Jurkat, Clone E6-1 (cell line): ENCODE measurements at places on chromosomes 12 and 14.

- no peak for DNase-seq
These were observed 332.5 kb downstream of the CCER1 start for GRCh38 chr12:90622431-90622830.

DNA sequence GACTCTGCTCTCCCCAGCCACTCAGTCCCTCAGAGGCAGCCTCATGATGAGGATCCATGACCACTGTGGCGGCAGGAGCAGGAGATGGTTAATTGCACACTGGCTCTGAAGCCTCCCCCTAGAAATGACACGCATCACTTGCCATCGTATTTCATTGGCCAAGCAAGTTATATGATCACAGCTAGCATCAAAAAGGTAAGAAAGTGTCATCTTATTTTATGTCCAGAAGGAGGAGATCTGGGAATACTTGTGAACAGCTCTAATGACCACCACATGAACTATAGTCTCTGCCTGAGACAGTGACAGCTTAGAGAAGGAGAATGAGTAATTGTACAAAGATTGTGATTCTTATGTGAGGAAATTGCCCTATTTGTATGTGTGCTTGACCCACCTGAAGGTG, 363.4 kb downstream of the NUAK1 start:
- DNase-seq = no peak

DNA sequence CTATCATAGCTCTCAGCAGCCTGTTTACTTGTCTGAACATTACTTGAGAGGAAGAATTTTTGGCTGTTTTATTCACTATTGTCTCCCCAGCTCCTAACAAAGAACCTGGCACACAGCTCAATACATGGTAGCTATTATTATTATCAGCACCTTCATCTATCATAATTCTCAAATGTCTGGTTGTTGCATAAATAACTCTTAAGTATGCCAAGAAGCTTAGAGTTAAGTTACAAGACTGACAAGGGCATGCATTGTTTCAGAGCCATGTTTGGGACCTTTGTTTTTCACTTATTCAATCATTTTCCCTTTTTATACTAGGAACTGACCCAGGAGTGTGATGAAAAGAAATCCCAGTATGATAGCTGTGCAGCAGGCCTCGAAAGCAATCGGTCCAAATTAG, 77.5 kb upstream of the ATP2A2 start:
- no peak for DNase-seq

DNA sequence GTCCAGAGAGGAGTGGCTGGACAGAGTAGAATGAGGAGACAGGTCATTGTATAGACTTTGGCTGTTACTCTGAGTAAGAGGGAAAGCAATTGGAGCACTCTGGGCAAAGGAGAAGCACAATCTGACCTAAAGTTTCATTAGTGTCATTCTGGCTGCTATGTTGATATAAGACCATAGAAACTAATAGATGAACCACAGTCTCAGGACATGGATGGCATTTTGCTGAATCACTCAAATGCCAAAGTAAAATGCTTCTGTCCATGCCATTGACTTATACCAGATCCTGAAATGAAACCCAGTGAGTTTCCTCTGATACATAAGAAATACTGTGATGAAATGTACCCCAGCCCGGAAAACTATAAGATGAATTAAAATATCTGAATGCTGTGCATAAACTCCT, 65.8 kb upstream of the COCH start:
- no peak for DNase-seq

- no peak for DNase-seq
These were observed 1.6 kb downstream of the CACNA1C start for GRCh38 chr12:2054091-2055018.

DNA sequence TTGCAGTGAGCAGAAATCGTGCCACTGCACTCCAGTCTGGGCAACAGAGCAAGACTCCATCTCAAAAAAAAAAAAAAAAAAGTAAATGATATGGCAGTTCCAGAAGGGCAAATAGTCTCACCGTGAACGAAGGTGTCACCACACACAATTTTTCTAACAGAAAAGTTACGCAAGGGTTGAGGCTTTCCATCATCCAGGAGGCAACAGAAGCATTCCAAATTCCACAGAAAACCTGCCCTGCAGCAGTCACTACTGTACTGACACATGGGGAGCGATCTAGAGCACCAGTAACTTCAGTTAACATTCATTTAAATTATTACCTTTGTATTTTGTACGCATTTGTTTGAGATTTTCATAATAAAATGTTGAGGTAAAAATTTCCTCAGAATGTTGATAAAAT, 24.8 kb downstream of the TMCC3 start:
- no peak for DNase-seq

DNA sequence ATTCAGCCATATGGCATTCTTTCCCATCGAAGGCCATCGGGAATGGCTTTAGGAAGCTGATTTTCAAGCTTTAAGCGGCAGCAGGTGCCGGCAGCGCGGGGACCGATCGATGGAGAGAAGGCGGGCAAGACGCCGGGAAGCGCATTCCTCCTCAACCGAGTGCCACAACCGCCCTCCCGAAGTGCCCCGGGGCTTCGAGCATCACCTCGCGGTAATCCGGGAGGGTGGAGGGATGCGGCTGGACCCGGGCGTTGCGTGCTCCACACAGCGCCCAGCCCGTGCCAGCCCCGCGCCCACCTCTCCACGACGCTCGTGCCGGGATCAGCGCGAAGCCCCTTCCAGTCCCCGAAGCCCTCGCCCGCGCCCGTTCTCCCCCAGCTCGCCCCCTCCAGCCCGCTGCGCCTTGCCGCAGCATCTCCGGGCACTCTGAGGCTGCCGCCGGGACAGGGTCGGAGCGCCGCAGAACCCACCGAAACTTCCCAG, 3.2 kb downstream of the USP44 start:
- no peak for DNase-seq

DNA sequence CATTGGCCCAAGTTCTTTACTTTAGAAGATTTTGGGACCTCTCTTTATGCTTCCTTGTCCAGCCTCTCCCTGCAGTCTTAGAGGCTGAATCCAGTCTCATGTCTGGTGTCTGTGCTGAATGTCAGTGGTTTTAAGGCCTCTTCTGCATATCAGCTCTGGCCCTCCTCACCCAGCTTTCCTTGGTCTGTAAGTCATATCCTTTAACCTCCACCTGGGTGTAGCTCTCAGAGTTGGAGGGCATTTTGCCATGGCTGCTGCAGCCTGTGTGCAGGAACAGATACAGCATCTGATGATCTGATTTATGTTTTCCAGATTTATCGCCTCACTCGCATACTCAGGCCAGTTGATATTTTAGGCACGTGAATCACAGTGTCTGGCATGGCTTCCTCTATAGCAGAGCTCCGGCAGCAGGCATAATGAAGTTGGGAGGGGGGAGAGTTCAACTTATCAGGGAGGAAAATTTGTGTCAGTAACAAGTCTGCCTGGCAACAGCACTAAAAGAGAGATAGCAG, 335.0 kb downstream of the PCNX1 start:
- no peak for DNase-seq

- no peak for DNase-seq
These were observed 86.8 kb upstream of the ARHGAP5 start for GRCh38 chr14:31990183-31990857.

DNA sequence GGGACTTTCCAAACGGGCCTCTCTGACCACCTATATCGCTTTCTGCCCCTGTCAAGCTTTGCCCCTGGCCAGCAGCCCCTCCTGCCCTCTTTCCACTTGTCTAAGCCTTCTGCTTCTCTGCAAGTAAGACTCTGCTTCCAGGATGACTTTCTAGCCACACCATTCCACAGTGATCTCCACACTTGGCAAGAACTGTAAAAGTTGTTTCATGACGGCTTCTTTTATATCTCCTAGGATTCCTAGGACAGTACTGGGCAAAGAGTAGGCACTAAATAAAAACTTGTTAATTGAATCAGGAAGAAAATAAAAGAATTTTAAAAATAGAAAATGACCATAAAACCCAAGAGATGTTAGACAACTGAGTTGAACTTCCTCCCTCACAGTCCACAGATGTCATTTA, 1.8 kb upstream of the PTPN21 start:
- no peak for DNase-seq

DNA sequence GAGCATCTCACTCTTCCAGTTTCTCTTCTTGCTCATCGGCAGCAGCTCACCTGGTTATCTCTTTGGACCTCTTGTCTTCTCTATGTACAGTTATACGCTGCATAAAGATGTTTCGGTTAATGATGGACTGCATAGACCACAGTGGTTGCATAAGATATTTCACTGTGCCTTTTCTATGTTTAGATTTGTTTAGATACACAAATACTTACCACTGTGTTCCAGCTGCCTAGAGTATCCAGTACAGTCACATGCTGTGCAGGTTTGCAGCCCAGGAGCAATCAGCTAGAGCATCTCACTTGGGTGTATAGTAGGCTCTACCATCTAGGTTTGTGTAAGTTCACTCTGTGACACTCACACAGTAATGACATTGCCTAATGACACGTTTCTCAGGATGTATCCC, 57.6 kb downstream of the FBXL14 start:
- no peak for DNase-seq

GRCh38 chr14:106218174-106218573, 691.8 kb downstream of the TMEM121 start:
- DNase-seq = peak; percentile 92

- DNase-seq = no peak
These were observed 68.5 kb upstream of the LRIG3 start for GRCh38 chr12:58988643-58989344.

DNA sequence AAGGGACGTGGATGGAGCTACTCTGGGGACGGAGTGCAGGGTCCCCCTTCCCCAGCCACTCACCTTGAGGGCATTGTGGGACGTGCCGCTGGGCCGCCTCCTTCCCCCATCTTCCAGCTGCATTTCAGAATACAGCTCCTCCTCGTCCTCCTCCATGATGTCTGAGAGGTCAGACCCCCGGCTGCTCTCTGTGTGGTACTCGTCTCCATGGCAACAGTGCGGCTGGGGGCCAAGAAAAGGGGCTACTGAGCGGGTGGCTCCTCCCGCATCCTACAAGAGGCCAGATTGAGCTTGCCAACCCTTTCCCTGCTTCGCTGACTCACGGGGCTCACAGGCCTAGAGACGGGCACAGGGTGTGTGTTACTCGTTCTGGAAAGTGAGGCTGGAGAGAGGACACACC, 90.4 kb downstream of the PIWIL1 start:
- DNase-seq = no peak

DNA sequence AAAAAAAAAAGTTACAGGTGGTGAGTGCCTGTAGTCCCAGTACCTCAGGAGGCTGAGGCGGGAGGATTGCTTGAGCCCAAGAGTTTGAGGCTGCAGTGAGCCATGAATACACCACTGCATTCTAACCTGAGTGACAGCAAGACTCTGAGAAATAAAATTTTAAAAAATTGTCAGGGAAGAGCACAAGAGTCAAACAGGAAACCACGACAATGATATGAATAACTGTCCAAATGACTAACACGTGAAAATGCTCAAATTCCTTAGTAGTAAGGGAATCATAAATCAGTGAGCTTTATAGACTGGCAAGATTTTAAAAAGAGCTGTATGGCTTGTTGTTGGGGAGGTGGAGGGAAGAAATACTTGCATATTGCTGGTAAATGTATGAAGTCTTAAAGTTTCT, 12.9 kb upstream of the ASPG start:
- peak; percentile 41 for DNase-seq

DNA sequence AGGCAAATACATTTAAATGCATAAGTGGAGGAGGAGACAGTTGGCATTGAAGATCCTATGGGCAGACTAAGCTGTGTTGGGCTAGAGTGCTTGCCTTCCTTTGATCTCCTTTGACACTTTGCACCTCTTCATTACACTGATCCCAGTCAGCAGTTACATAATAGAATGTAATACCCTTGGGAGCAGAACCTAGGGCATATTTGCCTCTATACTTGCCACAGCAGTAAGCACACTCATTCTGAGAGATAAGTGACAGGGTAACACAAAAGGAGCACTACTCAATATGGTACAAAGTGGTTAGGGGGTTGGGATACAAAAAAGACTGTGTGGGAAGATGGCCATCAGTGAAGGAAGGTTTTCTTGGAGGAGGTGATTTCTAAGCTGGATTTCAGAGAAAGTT, 9.0 kb downstream of the MARS1 start:
- DNase-seq = no peak

DNA sequence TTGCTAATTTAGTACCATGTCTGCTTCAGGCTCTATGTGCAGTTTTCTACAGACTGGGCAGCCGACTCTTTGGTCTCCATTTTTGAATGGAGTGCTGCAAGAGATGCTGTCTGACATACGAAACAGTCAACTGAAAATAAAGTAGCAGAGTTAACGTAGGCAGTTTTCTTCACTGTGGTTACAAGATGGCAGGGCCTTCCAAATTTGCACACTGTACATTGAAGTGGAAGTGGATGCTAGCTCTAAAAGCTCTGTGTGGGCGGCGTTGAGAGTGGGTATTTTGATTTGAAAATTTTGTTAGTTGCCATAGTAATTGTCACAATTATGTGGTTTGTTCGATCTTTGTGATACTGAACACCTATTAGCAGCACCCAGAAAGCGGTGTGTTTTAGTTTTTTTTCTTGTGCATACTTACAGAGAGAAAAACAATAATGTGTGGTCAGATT, 154.9 kb upstream of the ATP2B1 start:
- DNase-seq = no peak

DNA sequence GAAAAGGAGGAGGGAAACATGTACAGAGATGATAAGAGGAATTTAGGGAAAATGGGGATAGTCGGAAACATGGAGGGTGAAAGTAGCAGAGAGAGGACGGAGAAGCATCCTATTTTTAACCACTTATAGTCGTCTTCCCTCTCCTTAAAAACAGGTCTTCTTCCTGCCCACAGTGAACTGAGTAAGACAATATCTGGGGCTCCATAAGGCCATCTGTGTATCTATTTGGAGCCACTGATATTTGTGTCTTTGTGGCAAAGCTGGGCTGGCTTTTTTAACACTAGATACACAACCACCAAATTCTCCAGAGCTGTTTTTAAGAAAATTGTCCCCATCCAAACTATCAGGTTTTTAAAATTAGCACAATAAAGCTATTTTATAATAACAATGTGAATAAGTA, 109.5 kb upstream of the RAP1B start:
- no peak for DNase-seq
